ENCODE measurements at places on chromosomes 11 and 22.

DNA sequence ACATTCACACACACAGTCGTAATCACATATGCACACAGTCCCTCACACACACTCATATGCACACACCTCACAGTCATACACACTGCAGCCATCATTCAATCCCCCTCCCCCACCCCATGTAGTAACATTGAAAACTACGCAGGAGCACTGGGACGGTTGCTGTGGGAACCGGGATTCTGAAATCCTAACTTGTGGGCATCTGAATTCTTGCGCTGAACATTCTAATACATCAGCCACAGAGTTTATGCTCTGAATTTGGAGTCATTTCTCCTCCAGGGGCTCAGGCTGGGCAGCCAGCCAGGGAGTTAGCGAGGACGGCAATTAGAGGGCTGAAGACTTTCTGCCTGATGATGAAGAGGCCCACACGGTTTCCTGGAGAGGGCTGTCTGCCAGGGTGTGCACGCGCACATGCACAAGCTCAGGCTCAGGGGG is 32.7 kb downstream of the CD6 start:
- peak; percentile 53 for DNase-seq

GRCh38 chr11:95698676-95699557 is 90.7 kb downstream of the FAM76B start:
- DNase-seq, result no peak

- no peak for DNase-seq
Observed at GRCh38 chr11:113464416-113464815, 10.8 kb downstream of the DRD2 start.

- DNase-seq, result peak; percentile 60
Observed at GRCh38 chr11:94513091-94513490, 830 bp downstream of the C11orf97 start.

DNA sequence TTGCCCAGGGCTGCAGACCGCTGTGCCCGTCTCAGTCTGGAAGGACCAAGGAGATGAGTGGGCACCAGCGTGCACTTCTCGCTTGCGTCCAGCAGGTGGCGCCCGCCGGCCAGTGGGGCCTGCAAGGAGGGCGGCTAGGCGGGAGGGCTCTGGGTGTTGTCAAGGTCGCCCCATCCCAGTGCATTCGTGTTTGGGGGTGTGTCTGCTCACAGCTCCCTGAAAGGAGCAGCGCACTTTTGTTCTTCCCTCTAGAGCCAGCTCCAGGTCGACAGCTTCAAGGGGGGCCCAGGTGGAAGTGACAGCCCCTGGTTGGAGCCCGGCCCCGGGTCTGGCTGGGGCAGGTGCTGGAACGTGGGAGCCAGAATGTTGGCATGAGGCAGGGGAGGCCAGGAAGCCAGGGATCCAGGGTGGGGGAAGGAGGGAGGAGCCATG is 23.4 kb upstream of the MPPED1 start:
- DNase-seq, result peak; percentile 33

DNA sequence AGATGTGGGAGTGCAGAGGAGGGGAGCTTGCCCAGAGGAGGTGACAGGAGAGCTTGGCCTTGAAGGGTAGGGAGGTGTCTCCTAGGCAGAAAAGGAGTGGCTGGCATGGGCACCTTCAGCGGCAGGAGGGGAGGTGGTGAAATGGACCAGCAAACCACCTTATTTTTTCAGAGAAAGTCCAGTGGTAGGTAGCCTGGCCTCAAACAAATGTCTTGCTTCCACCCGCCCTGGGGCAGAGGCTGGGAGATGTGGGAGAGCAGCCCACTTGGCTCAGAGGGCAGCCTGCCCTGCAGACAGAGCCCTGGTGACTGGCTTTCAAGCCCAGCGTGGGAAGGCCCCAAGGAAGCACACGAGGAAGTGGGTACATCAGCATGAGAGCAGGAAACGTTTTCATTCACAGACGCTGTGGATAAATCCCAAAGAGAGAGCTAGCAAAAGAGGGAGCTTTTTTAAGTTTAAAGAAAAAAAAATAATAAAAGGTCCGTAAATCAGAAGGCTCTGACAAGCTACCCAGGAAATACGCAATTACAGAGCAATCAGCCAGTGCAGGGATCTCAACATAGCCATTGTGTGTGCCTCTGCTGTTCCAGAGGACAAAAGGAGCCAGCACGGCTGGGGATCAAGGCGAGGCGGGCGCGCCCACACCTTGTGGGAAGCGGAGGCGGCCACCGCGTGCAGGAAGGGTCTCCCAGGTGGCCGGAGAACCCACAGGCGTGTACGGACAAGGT is 238.7 kb upstream of the PLET1 start:
- DNase-seq, result no peak
